GM13977 (cell line): ENCODE measurements at places on chromosomes 3 and 15.

GRCh38 chr3:184919651-184920050 lies 107.7 kb downstream of the VPS8 start:
- no peak for DNase-seq

DNA sequence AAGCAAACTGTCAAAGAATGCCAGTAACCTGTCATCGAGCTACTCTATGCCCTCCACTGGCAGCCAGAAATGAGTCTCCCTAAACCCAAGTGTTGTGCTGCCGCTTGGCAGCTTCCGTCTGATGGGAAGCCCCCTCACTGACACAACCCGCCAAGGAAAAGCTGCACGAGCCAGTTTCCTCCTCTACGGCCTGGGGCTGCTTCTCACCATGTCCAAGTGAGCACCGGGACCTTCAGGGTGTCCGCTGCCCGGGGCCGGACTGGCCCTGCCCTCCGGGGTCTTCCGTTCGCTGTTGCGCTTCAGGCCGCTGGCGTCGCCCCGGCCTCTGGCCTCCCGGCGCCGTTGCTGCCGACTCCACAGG lies 490 bp downstream of the TOMM70 start:
- peak; percentile 11 for DNase-seq

DNA sequence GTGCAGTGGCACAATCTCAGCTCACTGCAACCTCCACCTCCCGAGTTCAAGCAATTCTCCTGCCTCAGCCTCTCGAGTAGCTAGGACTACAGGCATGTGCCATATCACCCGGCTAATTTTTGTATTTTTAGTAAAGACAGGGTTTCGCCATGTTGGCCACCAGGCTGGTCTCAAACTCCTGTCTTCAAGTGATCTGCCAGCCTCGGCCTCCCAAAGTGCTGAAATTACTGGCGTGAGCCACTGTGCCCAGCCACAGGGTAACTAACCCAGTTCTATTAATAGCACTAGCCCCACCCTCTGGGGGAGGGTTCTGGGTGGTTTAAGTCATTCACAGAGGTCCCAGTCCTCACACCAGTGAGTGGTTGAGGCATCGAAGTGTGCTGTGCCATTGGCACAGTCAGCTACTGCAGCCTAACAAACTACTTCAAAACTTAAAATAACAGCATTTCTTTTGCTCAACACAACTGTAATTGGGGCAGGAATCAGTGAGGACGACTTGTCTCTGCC lies 44.0 kb downstream of the RHCG start:
- DNase-seq: no peak

DNA sequence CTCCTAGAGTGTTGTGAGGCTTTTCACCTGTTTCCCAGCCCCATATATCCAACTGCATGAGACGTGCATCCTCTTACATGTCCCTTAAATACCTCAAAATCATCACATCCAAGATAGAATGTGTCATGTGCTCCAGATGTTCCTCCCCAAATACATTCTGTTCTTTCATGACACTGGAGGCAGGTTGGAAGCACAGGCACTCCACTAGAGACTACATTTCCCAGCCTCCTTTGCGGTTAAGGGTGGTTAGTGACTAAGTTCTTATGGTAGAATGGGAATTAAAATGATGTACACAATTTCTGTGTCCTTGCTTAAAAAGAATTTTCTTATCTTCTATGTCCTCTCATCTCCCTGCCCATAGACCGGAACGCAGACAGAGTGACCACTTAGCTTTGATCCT lies 34.3 kb downstream of the TMEM40 start:
- no peak for DNase-seq

- DNase-seq: no peak
Observed at GRCh38 chr3:169475576-169475975, 187.9 kb downstream of the MECOM start.
